Smooth muscle cell of trachea (primary cell): ENCODE measurements at places on chromosomes 12 and 14. TPM values are rescaled to one million over a fixed set of nuclear protein-coding genes. Genes with fewer than 3 reads are reported as not detected.

The OTOGL gene
- under 0.01 and 0.29 TPM in 2 replicates for total RNA-seq

The CACNB3 gene
- total RNA-seq: 41.6 and 62.4 TPM in 2 replicates

The COX8C gene
- total RNA-seq: not detected in 2 replicates

The RTRAF gene
- 93.8 and 123 TPM in 2 replicates for total RNA-seq

The LEMD3 gene
- 19.5 and 25.7 TPM in 2 replicates for total RNA-seq
